ENCODE measurements at places on chromosomes 5 and 9. TPM values are rescaled to one million over a fixed set of nuclear protein-coding genes. Genes with fewer than 3 reads are reported as not detected.

GRCh38 chr5:162174358-162174974 lies 106.9 kb downstream of the GABRG2 start:
- H3K27me3 ChIP-seq = no peaks in the 10 kb centered on the region
- no peak overlapping the region for H3K27ac ChIP-seq
- H3K4me3 ChIP-seq = no peak overlapping the region
- H3K36me3 ChIP-seq = no peaks in the 10 kb centered on the region
- H3K4me1 ChIP-seq = no peaks in the 10 kb centered on the region
- DNase-seq = no peak

DNA sequence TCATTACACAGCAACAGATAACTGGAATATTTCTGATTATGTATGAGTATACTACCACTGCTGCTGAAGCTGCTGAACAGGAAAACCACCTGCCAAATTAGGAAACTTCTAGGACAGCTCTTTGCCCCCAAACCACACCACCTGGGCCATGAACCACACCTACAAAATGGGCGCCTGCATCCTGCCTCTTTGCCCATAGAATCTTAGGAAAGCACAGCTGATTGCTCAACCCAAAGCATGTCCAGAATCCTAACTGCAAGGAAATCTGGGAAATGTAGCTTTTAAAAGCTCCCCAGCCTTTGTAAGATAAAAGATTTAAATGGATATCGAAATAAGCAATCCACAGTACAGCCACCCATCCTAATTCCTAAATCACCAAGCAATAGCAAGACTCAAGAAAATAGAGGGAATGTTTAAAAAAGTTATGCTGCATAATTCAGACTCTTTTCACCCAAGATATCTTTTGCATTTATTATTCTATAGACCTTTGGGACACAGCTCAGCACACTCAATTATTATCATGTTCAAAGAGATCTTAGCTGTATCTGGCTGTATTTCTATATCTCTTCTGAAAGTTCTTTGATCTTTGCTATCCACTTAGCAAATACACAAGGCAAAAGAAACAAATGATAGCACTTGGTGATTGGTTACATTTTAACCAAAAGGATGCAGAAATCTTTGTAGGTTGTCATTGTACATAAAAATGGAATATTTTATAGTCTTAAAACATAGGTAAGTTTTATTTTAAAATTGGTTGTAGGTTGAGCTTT lies 6.8 kb upstream of the C9orf152 start:
- peaks cover 6% of the 10 kb centered on the region for H3K4me1 ChIP-seq
- H3K27me3 ChIP-seq = peaks cover 12% of the 10 kb centered on the region
- H3K27ac ChIP-seq = no peak overlapping the region

DNA sequence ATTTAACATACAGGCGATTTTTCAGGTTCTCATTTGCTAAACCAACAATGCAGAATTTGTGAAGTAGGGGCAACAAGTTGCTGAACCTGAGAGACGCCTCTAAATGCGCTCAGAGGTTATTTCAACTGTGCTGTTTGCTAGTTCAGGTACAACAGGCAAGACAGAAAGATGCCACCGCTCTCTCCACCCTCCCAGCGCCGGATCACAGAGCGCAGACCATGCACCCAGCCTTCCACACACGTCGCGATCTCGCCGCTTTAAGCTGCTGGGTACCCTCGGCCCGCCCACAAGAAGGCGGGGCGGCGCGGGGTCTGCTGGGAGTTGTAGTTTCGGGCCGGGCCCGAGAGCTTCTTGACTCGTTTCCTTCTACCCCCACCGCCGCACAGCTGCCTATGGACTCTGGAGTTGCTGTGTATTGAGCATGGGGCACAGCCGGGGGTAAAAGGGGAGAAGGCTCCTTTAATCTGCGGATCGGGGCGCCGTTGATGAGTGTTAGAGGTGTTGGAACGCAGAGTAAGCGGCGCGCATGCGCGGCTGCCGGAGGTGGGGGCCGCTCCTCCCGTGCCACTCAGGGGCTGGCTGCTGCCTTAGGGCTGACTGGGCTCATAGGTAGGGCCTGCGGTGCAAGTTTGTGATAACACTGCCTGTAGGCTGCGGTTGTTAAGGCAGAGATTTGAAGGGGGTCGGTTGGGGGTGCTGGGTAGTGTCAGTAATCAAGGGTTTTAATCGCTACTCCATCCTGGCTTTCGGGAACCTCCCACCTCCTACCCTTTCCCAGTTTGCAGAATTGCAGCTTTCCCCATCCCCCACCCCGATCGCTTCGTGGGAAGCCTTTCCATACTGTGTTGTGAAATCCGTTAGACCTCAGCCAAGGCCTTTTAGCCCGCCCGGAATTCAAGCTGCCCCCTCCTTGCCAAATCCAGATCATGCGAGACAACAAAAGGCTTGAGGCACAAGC lies 40.3 kb upstream of the ABCA1 start:
- H3K4me3 ChIP-seq = peak overlapping the region; percentile 92
- H3K36me3 ChIP-seq = no peaks in the 10 kb centered on the region

DNA sequence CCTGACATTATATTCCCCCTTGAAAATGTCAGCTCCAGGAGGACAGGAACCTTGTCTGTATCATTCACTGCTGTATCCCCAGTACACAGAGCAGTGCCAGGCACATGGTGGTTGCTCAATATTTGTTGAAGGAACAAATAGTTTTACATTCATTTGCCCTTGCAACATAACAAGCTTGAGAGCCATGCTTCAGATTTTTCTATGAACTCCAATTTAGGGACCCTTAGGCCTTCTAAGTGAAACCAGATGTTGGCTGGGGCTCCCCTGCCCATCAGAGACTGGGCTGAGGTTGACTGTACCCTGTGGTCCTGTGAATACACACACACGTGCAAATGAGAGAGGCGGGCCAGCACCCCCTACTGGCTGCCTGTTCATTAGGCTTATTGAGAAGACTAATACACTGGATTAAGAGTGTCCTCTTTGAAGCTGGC lies 214.9 kb upstream of the WWC1 start:
- H3K4me3 ChIP-seq = no peak overlapping the region
- DNase-seq = no peak
- H3K27me3 ChIP-seq = peaks cover 5% of the 10 kb centered on the region
- H3K4me1 ChIP-seq = peaks cover 9% of the 10 kb centered on the region
- no peaks in the 10 kb centered on the region for H3K36me3 ChIP-seq

- H3K4me1 ChIP-seq = no peaks in the 10 kb centered on the region
- H3K27me3 ChIP-seq = peaks cover 4% of the 10 kb centered on the region
- H3K36me3 ChIP-seq = peaks cover 11% of the 10 kb centered on the region
- no peak overlapping the region for H3K4me3 ChIP-seq
These were observed 1.8 kb downstream of the MARVELD2 start for GRCh38 chr5:69416699-69417098.

DNA sequence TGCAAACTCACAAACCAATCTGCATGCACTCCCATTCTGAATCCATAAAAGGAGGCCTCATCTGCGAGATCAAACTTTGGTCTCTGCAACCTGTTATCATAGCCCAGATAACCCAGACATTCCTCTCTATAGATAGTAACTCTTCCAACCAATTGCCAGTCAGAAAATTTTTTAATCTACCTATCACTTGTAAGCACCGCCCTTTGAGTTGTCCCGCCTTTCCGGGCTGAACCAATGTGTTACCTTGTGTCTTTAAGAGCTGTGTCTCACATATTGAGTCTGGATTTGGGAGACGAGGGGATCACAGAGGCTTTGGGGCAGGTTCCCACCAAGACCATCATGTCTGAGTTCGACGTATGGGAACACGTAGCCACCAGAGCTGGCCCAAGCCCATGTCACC lies 91.1 kb upstream of the PPP1R26 start:
- H3K36me3 ChIP-seq = no peaks in the 10 kb centered on the region
- H3K4me3 ChIP-seq = no peak overlapping the region

GRCh38 chr9:129697656-129698253 lies 32.3 kb downstream of the PRRX2 start:
- H3K27me3 ChIP-seq = peaks cover 25% of the 10 kb centered on the region
- H3K4me3 ChIP-seq = peak overlapping the region; percentile 42
- DNase-seq = no peak

- H3K4me1 ChIP-seq = peaks cover 13% of the 10 kb centered on the region
- H3K27ac ChIP-seq = no peak overlapping the region
- DNase-seq = no peak
- H3K4me3 ChIP-seq = no peak overlapping the region
- H3K36me3 ChIP-seq = no peaks in the 10 kb centered on the region
These were observed 109.0 kb downstream of the NTRK2 start for GRCh38 chr9:84778570-84778969.

DNA sequence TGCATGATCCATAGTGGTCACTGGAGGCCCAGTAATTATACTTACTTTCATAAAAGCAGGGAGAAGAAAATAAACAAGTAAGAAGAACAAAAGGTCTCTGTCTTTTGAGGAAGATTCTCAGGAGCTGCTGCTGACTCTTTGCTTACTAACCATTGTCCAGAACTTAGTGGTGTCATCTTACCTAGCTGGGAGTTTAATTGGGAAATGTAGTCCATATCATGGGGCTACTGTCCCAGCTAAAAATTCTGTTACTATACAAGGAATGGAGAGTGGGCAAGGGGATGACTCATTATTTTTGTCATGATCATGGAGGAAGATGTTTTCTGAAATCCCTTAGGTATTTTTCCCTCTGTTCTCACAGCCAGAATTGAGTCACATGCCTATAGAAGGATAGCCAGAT lies 639.3 kb downstream of the MTRR start:
- no peak overlapping the region for H3K4me3 ChIP-seq
- no peak overlapping the region for H3K27ac ChIP-seq
- no peaks in the 10 kb centered on the region for H3K4me1 ChIP-seq
- DNase-seq = no peak

The FOXE1 gene
- total RNA-seq = 0.05 TPM

The RPP25L gene
- total RNA-seq = 37.5 TPM

The CXCL14 gene
- not detected for total RNA-seq

The OTP gene
- total RNA-seq = not detected

The WNK2 gene
- 2.2 TPM for total RNA-seq

The SLC6A19 gene
- not detected for total RNA-seq

Data from activated T-helper 1 cell treated with anti-CD3 and anti-CD28 coated beads, Interleukin-12 subunit alpha, Interleukin-12 subunit beta, Interleukin-2, Interleukin-4 antibody, amounts not matched to agents 30 ng/mL and 10 ng/mL and 1 ng/mL, durations not matched to agents 14 hours and 24 hours and 36 hours (primary cell).